ENCODE measurements at places on chromosomes 12 and 14. TPM values are rescaled to one million over a fixed set of nuclear protein-coding genes. Genes with fewer than 3 reads are reported as not detected.
A peak's percentile ranks its signal among the peaks of the same experiment; 100 is the strongest.

The TPCN1 gene
- total RNA-seq, result 133 TPM

The SSPN gene
- 38.5 TPM for total RNA-seq

The PTGDR gene
- total RNA-seq, result 2.7 TPM

The PDE3A gene
- total RNA-seq, result 6.5 TPM

The DBX2 gene
- 0.73 TPM for total RNA-seq

The KLHL28 gene
- 15.4 TPM for total RNA-seq

The PAPLN gene
- total RNA-seq, result 6.7 TPM

The PRIM1 gene
- total RNA-seq, result 4.6 TPM

- no peak for DNase-seq
Measured at GRCh38 chr12:57716305-57716704, 22.2 kb downstream of the AGAP2 start.

GRCh38 chr14:100304825-100305323 is 1.4 kb downstream of the SLC25A29 start:
- peak; percentile 70 for DNase-seq

- no peak for DNase-seq
Measured at GRCh38 chr12:108355069-108355468, 16.0 kb upstream of the CMKLR1 start.

DNA sequence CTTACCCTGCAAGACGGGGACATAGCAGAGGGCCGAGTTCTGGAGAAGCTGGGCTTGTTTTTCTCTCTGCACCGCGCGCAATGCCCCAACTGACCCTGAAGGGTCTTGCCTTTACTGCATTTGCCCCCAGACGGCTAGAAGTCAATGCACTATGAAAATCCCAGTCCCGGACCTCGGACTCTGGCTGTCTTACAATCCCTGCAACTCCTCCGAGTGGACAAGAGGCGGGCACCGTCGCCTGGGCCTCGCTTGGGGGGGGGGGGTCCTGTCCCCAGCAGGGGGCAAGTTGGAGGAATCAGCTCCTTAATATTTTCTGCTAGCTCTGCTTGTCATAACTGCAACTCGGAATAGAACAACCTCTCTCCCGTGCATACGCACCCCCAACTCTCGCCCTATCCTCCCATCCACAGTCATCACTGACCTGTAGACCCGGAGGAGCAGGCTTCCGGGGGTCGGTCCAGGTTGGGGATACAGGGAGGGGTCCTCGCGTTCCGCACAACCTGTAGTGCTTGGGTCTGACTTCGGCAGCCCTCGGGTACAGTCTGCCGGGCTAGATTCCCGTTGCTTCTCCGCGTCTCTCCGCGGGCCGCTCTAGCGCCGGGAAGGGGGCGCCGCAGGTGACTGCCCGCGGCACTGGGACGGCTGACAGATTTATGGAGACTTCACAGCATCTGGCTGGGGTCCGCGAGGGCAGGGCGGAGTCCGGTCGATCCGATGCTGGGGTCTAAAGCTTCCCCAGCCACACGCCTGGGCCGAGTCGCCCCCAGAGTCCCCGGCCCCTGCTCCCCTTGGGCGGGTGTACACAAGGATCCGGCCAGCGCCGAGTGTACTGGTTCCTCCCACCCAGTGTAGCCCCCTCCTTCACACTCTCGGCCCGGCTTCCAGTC is 3.3 kb upstream of the PAX9 start:
- DNase-seq, result no peak

- DNase-seq, result no peak
Measured at GRCh38 chr12:128121424-128121823, 145.5 kb upstream of the TMEM132C start.

DNA sequence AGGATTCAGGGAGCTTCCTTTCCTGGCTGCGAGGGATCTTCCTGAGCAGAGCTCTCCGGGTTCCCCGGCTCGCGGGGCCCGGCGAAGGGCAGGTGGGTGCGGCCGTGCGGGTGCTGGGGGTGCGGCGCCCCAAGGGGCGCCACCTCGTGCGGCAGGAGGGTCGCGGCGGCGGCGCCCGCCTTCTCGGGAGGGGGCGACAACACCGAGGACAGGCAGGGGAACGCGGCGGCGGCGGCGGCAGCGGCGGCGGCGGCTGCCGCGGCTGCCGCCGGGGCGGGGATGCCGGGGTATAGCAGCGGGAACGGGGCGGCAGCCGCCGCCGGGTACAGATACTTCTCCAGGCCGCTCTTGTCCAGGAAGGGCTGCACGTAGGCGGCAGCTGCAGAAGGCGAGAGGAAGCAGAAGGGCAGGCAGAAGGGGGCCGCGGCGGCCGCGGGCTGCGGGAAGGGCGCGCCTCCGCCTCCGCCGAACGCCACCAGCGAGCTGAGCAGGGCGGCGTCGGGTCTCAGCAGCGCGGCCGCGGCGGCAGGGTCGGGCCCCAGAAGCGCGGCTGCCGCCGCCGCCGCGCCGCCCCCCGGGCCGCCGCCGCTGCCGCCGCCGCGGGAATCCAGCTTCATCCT is 2.7 kb downstream of the BHLHE41 start:
- no peak for DNase-seq

DNA sequence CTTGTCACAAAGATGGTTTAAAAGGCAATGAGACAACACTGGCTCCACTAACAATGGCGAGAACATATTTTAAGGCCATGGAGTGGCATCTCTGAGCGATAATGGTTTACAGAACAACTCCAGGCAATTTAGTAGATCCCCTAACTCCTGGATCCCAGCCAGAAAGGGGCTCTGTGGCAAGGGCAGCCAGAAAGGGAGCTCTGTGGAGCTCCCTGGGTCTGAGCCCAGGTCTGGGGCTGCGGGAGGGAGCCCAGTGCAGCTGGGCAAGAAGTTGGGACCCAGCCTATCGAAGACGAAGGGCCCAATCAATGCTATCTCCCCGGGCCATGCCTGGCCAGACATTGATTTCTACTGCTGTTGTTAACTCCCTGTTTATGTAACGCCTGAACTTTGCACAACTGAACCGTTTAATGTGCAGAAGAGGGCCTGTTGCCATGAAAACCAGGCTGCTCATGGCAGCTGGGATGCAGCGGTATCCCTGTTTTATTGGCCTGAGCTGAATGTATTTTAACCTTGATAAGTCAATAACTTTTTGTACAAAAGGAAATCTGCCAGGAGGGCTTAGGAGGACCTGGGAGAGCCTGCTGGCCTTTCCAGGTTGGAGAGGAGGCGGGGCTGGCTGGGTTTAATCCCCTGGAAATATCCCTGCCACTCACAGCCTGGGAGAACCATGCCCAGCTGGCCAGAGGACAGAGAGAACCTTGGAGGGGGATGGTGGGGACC is 6.7 kb upstream of the FAM222A start:
- no peak for DNase-seq

- DNase-seq, result no peak
Measured at GRCh38 chr12:30830751-30831150, 76.0 kb upstream of the CAPRIN2 start.

- no peak for DNase-seq
Measured at GRCh38 chr12:128007250-128007649, 259.7 kb upstream of the TMEM132C start.

DNA sequence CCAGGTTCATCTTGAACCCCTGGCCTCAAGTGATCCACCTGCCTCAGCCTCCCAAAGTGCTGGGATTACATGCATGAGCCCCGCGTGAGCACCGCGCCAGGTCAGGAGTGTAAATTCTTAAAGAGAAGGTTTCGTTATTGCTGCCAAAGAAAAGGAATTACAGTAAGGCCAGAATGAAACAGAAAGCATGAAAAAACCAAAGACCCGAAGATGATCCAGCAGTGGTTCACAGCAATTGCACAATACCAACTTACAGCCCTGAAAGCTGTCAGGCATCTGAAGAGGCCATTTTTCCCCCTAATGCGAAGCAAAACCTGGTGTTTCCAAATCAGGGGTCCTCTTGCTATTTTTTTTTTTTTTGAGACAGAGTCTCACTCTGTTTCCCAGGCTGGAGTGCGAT is 10.3 kb downstream of the RBM23 start:
- DNase-seq, result no peak

DNA sequence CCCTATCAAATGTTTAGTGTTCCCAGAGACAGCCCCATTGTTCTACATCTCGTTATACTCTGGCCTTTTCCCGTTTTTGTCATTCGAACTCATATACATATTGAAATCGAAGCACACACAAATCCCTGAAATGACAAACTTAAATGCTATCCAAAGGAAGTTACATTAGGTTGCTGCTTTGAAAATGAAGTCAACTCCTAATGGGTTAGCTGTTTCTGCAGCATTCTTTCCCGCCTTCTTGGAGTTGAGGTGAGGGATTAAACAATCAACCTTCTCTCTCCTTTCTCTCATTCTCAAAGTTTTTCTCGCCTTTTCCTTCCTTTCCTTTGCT is 642 bp upstream of the PHC1 start:
- DNase-seq, result no peak

DNA sequence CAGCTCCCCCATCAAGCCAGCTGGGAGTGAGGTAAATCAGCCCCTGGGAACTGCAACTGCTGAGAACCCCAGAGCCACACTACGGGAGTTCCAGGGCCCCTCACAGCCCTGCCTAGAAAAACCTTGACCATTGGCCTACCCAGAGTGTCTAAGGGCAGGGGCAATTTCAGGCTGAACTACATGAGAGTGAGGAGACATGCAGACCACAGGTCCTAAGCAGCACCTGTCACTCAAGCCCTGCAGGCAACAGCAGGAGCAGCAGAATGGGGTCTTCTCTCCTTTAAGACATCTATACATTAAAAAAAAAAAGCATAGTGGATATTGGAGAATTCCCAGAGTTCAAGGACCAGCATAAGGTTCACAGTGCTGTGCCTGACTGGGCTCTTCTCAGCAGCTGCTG is 4.9 kb downstream of the NCKAP5L start:
- DNase-seq, result no peak

DNA sequence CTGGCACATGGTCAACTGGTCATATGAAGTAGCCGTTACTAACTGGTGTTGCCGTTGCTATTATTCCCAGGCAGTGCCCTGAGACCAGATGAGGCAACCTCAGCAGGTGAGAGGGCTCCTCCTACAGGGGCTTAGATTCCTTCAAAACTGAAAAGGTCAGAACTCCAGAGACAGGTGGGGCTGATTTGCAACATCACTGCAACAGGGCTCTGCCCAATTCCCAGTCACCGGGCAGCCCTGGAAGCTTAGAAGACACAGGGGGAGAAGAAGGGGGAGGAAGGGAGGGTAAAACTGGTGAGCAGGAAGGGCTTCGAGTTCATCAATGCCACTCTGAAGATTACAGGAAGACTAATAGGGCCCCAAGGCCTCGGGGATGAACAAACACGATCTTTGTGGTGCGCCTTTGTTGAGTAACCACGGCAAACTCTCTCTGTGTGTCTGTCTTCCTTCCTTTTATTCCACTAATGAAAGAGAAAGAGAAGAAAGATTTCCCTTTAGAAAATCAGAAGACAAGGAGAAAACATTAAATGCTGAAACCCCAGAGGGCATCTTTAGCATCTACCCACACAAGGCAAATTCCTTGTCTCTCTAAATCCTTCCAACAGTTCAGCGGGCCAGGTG is 749.1 kb upstream of the TBX3 start:
- no peak for DNase-seq

- DNase-seq, result no peak
Measured at GRCh38 chr12:66066137-66066928, 64.2 kb downstream of the LLPH start.

DNA sequence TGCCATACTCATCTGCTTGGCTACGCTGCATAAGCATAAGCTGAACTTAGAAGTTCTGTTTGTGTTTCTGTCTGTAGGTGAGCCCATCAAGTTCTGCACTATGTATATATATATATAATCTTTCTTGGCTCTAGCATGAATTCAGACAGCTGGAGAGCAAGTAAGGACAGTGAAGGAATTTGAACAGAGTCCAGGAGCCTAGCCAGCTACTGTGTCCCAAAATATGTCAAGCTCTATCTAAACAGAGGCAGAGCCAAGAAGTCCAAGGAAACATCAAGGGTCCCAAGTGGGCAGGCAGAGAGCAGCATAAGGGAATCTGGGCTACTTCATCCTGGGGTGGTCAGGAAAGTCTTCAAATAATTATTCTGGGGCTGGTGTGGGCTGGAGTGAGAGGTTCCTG is 118.5 kb upstream of the NPAS3 start:
- DNase-seq, result no peak

GRCh38 chr14:95500201-95500681 is 16.2 kb downstream of the SYNE3 start:
- no peak for DNase-seq

GRCh38 chr14:72217135-72217534 is 284.9 kb downstream of the RGS6 start:
- DNase-seq, result no peak

DNA sequence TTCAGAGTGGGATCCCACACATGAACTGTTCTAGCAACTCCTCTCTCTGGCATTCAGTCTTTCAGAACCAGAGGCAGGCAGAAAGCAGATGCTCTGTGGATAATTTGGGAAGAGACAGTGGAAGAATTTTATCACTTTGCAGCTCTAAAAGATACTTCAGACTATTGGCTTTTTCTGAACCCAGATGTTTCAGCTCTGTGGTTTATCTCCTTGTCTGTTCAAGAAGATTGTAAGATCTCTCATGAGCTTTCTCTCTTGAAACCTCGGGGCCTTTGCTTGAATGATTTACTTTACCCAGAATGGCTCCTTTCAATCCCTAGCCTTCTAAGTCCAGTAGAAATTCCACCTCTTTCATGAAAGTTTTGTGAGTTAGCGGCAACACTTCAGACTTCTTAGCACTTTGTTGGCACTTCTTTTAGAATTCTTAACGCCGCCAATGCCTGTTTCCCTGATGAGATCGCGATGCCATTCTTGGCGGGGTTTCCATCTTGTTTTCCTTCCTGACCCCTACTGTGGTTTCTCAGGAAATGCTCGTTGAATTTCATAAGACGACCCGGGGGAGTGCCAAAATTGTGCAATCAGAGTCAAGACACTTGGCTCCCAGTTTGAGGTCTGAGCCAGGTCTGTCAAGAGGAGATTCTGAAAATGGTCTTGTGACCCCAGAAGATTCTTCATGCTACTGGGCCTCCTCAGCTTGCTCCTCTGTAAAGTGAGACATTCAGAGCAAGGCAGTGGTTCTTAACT is 107.0 kb upstream of the PRICKLE1 start:
- peak; percentile 76 for DNase-seq

DNA sequence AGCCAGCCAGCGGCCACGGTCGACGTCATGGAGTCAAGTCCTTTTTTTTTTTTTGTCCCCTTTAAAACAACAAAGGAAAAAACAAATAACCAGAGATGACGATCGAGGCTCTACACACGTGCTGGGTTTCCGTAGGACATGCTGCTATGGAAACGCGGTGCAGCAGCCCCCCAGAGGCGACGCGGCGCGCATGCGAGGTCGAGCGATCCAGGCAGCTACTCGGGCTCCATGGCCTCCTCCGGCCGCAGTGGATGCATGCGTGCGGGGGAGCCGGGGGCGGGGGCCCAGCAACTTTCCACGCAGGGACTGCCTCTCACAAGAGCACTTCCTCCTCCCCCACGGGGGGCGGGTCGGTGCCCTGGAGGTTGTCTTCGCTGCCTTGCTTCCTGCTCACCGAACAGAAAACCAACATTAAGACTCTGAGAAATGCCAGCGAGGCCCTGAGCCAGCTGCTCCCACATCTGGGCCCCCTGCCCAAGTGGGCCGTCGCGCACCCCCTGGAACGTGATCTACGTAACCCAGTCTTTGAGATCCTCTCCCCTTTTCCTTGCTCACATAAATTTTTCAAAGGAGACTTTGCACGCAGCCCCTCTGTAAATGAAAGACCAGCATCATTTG is 30.7 kb downstream of the P2RX4 start:
- DNase-seq, result peak; percentile 86
